ENCODE measurements at places on chromosomes 7 and 10.
A peak's percentile ranks its signal among the peaks of the same experiment; 100 is the strongest.

DNA sequence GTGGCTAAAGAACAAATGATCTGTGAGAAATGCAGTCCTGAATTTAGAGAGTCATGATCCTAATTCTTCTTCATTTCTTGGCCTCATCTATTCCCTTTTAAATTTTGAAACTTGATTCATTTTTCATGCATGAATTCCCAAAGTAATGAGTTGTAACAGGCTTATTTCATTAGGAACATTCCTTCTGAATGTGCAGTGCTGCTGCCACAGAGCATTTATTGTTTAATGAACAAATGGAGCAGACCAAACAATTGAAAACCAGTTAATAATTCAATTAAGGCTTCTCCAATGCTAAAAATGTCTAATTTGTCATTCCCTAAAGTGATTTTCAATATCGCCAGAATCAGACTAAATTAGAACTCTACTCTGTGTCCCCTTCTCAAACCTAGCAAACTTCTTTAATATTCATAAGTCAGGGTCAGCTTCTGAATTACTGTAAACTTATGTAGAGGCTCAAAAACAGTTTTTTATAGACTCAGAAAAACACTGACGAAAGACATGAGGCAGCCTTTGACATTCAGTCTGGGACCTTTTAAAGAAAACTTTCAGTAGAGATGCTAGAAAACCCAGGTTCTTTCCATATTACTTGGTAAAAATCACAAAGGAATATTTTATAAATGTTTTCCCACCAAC is 14.5 kb downstream of the LSMEM1 start:
- no peak for DNase-seq

GRCh38 chr10:69729326-69730048 is 72.2 kb upstream of the COL13A1 start:
- DNase-seq, result no peak

GRCh38 chr10:46534828-46535524 is 21.5 kb downstream of the GPRIN2 start:
- no peak for DNase-seq

- no peak for DNase-seq
Measured at GRCh38 chr7:122849957-122850328, 36.3 kb downstream of the CADPS2 start.

DNA sequence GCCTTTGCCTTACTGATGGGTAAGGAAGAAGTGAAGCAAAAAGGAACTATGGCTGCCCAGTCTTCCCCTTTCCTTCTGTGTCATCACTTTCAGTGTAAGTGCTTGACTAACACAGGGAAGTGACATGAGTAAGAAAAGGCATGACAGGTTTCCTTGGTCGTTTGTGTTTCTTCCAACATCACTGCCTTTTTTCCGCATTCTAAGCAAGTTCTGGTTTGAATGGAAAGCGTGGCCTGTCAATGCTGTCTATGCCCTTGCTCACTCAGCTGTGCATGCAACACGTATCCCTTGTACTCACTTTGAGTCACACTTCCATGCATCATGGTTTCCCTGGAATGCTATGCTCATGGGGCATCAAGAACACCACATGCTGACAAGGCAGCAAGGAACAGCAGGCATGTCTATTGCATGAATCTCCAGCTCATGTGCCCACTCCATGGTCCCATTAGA is 111.8 kb downstream of the OAT start:
- DNase-seq, result no peak

DNA sequence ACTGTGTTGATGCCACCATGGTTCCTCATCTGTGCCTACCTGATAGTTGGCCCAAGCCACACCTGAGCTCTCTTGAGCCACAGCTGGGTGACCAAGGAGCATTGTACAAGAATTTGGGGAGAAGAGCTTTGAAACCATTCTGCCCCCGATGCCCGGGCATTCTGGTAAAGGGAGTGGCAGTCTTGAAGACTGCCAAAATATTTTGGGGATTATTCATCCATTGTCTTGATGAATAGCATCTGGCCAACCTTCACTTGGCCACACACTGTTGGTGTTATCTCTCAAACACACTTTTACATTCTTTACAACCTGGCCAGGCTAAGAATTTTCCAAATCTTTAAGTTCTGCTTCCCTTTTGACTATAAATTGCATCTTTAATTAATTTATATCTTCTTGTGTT is 113.1 kb upstream of the PCBD1 start:
- DNase-seq, result no peak

DNA sequence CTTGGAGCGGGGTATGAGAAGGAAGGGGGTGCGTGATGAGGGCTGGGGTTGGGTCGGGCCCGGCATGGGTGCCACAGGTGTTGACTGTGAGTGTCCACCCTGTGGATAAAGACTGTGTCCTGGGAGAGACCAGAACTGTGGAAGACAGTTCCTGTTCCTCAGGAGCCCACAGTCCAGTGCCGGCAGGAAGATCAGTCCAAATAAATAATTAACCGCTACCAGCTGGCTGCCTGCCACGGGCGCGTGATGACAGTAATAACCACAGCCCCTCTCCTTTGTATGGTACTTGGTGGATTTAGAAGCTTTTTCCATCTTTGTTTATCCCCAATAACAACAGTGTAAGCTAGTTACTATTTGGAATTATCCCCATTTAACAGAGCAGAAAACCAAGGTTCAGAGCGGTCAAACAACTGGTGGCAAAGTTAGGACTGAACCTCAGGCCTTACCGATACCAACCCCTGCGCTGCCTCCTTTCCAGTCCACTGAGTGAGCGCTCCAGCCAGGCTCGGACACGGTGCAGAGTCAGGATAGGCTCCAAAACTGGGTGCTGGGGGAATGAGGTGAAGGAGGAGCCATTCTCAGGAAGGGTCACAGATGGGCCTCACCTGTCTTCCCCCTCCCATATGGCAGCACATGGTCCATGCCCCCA is 5.1 kb downstream of the ZMIZ1 start:
- DNase-seq, result peak; percentile 4

DNA sequence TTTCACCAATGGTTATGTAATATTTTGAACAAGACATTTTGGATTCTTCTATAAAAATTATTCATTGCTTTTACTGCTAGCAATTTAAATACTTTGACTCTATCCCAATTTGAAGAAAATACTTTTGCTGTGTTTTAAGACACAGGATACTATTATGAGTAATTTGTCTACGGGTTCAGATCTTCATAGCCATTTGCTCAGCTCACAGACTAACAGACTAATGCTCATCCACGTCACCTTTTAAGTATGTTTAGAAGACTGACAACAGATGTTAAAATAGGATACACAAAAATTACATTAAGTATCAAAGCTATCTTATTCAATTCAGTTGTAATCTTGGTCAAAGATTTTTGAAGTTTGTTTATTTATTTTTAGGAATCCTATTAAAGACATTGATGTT is 251.3 kb upstream of the CHRM2 start:
- no peak for DNase-seq

DNA sequence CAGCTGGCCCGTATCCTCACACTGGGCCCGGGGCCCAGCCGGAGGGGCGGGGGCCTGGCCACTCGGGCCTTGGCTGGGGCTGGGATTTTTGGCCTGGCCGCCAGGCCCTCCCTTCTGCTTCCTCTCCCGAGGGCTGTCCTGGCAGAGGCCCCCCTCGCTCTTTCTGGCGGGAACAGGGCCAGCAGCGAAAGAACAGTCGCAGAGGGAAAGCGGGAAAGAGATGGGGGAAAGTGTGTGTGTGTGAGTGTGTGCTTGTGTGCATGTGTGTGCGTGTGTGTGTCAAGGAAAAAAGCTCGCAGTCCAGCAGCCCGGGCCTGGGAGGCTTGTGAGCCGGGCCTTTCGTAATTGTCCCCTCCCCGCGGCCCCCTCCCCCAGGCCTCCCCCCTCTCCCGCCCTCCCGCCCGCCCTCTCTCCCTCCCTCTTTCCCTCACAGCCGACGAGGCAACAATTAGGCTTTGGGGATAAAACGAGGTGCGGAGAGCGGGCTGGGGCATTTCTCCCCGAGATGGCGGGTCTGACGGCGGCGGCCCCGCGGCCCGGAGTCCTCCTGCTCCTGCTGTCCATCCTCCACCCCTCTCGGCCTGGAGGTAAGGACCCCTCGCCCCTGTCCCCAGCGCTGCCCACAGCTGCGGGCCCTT is at the start of gene ELN:
Gene ELN (plus strand): TSS at position 491 of the 638 bp plus-strand sequence. CDS start 15 bp downstream, at position 506.
- peak; percentile 72 for DNase-seq
